LNCaP clone FGC (cell line): ENCODE measurements at places on chromosomes 2 and 18.

- DNase-seq: no peak
Measured at GRCh38 chr2:32159678-32160077, 6.0 kb upstream of the SLC30A6 start.

DNA sequence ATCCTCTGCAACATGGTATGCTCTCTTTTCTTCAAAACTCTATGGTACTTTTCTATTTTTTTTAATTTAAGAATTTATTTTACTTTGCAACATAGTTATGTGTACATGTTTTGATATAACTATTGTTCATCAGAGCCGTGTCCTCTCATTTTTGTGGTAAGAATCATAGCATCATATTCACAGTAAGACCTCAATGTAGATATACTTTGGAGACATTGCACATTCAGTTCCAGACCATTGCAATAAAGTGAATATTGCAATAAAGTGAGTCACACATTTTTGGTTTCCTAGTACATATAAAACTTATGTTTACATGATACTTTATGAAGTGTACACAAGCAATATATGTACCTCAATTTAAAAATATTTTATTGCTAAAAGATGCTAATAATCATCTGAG, 22.7 kb upstream of the LINC00305 start:
- no peak for DNase-seq

- DNase-seq: no peak
Measured at GRCh38 chr2:235642446-235643098, 148.7 kb downstream of the AGAP1 start.

- no peak for DNase-seq
Measured at GRCh38 chr2:114049826-114050225, 159.9 kb downstream of the ACTR3 start.

- no peak for DNase-seq
Measured at GRCh38 chr2:178069551-178069950, 3.0 kb downstream of the PDE11A start.

GRCh38 chr2:190882856-190883582, 2.4 kb downstream of the GLS start:
- no peak for DNase-seq

- DNase-seq: no peak
Measured at GRCh38 chr18:9706081-9706935, 1.8 kb upstream of the RAB31 start.

- peak; percentile 74 for DNase-seq
Measured at GRCh38 chr2:179965291-179966258, 41.5 kb downstream of the CWC22 start.

DNA sequence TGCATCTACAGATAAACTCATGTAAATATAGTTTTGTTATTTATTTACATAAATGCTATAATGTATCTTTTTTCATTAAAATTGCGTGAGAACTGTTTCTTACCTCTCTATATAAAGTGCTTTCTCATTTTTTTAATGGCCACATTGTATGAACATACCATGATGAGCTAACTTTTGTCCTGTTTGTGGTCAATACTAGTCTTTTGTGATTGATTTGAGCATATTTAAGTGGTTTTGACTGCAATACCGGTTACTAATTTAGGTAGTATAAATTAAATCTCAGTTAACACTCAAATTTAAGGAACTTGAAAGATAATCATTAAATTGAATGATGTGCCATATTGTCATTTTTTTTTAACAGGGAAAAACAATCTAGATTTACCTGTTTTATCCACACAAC, 108.2 kb downstream of the HAUS1 start:
- no peak for DNase-seq

DNA sequence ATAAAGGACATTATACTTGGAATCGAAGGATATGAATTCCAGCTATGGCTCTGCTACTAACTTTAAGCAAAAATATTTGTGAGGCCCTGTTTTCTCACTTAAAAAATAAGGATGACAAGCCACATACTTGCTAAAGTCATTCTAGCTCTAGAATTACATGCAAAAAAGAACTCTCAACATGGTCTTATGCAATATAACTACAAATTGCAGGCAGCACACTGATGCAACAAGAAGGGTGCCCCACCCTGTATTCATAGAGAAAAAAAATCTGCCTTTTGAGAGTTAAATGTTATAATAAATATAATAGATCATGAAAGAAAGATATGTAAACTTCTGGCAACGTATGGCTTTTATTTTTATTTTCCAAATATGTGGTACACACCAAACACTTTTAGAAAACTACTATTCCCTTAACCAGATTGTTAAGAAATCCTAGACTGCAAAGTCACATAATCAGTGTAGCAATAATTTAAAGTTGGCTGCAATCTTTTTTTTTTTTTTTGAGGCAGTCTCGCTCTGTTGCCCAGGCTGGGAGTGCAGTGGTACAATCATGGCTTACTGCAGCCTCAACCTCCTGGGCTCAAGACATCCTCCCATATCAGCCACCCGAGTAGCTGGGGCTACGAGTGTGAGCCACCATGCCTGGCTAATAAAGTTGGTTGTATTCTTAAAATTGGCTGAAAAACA, 40.2 kb upstream of the WDSUB1 start:
- no peak for DNase-seq

DNA sequence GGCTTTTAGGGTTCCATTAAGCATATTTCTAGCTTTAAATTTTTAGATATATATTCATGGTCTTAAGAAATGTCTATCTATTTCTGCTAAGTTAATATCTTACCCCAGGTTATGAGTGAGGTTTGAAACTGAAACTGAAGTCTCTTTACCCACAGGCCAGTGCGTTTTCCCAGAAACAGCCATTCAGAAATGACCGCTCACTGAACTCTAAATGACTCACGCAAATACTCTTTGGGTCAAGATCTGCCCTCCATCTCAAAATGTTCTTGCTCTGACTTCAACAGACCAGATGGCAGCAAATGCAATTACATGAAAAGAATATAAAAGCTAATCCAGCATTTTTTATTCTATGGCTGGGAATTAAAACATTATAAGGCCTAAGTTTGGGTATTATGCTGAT, 315.2 kb downstream of the TDRD15 start:
- no peak for DNase-seq

GRCh38 chr2:493228-493627, 184.0 kb downstream of the TMEM18 start:
- DNase-seq: no peak

- DNase-seq: no peak
Measured at GRCh38 chr2:98404556-98405250, 40.0 kb upstream of the INPP4A start.

GRCh38 chr2:43136876-43137275, 89.5 kb downstream of the ZFP36L2 start:
- DNase-seq: no peak

DNA sequence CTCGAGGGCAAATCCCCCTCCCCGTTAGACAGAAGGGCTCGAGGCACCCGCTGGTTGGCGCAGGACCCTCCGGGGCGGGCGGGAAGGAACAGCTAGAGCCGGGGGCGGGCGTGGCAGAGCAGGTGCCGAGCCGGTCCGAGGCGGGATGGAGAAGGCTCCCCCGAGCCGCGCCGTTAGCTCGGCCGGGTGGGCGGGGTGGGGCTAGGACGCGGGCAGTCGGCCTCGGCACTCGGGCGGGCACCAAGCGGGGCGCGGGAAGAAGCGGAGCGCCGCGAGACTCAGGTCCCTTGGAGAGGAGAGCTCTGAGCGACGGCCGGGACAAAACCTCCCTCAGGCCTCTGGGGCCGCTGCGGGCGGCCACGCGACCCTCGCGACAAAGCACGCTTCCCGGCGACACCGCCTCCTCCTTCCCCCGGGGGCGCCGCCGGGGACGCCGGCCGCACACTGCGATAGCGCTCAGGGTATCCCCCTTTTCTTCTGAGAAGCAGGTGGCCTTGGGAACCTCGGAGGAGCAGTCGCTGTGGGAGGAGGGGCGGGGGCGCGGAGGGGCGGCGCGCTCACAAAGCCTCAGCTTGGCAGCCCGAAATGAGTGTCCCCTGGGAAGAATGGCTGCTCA, 721 bp downstream of the FHOD3 start:
- DNase-seq: no peak

DNA sequence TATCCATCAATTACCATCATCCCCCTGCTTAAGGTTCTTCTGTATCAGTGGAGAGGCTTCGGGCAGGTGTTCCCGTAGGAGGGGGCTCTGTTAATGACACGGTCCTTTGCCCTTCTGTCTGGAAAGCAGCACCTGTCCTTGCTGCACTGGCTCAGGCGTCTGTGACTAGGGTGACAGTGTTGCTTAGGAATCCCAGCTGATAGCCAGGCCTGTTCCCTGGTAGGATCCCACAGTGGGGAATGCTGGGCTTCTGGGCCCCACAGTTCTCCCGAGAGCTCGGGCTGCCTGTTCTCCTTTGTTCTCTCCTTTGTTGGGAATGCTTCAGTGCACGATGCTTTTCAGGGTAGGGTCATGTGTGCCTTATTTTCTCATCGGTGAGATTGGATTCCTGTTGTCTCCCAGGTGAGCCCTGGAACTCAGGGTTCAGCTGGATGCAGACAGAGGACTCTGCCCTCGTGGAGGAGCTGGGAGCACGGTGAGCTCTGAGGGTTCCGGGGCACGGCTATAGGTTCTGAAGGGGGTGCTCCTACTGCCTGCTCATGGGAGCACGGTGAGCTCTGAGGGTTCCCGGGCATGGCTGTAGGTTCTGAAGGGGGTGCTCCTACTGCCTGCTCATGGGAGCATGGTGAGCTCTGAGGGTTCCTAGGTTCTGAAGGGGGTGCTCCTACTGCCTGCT, 9.6 kb downstream of the SNTG2 start:
- DNase-seq: no peak

DNA sequence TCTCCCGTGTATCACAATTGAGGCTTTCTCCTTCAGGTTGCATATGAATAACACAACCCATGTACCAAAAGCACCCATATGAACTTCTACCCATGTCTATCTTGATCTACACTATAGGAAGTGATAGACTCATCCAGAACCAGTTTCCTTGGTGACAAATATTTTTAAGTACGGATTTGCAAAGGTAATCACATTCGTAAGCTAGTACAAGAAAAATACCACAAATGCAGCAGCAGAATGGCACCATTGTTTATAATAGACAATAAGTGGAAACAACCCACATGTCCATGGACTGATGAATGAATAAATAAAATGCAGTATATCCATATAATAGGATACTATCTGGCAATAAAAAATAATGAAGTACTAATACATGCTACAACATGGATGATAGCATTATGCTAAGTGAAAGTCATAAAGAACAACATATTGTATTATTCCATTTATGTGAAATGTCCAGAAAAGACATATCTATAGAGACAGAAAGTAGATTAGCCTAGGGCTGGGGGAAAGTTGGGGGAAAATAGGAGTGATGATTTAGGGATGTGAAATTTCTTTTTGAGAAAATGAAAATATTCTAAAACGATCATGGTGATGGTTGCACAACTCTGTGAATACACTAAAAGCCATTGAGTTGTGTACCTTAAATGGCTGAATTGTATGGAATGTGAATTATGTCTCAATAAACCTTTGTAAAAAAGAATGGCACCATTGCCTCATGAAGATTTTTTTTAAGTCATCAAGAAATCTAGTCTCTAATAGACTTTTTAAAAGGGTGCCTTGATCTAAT, 3.4 kb upstream of the CCDC88A start:
- no peak for DNase-seq

GRCh38 chr18:67265464-67266245, 250.9 kb downstream of the DSEL start:
- no peak for DNase-seq

DNA sequence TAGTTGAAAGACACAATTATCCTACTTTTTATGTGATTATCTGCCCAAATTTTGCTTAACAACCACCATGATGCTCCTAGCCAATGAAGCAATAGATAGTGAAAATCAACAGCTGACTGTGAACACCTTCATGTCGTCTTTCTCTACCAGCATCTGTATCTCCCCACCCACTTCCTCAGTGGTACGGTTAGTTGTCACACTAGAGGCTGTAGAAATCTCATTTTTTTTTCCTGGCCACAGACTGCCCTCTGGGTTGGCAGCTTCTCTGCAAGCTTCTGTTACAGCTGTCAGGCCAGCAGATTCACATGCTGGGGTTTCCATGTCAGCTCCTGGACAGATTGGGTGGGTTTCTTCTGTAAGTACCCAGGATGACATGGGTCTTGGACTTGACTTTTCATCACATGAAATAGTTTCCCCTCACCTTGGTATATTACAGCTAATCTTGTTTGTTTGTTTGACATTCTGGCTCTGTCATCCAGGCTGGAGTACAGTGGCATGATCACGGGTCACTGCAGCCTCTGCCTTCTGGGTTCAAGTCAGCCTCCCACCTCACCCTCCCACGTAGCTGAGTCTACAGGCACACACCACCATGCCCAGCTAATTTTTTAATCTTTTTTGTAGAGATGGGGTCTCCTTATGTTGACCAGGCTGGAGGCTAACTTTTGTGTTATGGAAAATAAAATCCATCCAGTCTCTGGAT, 24.3 kb downstream of the STAT4 start:
- no peak for DNase-seq

DNA sequence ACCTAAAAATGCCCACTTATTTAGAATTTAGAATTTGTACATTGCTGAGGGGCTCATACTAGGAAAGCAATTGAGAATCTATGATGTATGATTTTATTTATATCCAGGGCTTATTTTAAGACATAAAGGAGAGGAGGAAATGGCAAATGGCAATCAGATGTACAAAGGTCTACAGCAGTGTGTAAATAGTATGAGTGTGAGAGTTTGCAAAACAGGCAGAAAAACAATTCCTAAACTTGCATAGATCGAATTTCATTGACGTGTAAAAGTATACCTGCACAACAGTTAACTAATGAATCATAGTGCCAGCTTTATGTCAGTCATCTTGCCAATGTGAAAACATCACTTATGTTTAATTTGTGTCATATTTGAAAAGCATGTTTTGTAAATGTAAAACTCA, 718.7 kb upstream of the GCFC2 start:
- DNase-seq: peak; percentile 33

- no peak for DNase-seq
Measured at GRCh38 chr2:232549655-232550353, 553 bp downstream of the TIGD1 start.

- DNase-seq: no peak
Measured at GRCh38 chr18:46917803-46918600, 600 bp downstream of the KATNAL2 start.

DNA sequence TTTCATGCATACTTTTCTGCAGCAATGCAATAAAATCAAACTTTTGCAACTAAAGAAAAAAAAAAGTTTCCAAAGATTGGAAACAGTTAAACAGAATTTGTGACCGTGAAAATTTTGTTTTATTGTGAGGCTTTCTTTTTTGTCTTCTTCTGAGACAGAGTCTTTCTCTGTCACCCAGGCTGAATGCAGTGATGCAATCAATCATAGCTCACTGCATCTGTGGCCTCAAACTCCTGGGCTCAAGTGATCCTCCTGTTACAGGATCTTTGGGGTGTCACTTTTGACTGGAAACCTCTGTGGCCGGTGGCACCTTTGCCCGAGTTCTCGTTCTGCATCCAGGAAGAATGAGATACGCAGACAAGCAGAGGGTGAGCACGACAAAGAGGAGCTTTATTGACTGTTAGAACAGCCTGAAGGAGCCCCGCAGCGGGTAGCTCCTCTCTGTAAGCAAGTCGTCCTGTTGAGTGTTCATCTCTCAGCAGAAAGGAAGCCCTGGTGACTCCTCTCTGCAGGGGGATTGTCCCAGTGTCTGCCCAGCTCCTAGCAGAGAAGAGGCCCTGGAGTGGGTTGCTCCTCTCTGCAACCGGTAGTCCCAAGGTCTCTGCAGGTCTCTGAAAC, 16.9 kb upstream of the ILKAP start:
- no peak for DNase-seq
